ENCODE measurements at places on chromosomes 6 and 20. TPM values are rescaled to one million over a fixed set of nuclear protein-coding genes. Genes with fewer than 3 reads are reported as not detected.
A peak's percentile ranks its signal among the peaks of the same experiment; 100 is the strongest.

ELOVL4 gene
- 0.10 TPM for total RNA-seq

FAM83D gene
- total RNA-seq: 1.7 TPM

DNA sequence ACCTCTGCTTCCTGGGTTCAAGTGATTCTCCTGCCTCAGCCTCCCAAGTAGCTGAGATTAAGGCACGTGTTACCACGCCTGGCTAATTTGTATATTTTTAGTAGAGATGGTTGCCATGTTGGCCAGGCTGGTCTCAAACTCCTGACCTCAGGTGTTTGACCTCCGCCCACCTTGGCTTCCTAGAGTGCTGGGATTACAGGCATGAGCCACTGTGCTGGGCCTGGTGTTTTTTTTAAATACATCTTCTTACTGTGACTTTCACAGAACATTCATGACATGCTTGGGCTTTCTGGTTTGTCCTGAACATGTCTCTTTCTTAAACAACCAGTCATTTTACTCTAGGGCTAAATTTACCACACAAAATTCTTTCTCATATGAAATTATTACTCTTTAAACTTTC lies 34.7 kb upstream of the FAM8A1 start:
- no peak overlapping the region for H3K4me3 ChIP-seq
- no peaks in the 10 kb centered on the region for H3K36me3 ChIP-seq
- H3K4me1 ChIP-seq: no peaks in the 10 kb centered on the region
- H3K27me3 ChIP-seq: no peaks in the 10 kb centered on the region
- DNase-seq: no peak

DNA sequence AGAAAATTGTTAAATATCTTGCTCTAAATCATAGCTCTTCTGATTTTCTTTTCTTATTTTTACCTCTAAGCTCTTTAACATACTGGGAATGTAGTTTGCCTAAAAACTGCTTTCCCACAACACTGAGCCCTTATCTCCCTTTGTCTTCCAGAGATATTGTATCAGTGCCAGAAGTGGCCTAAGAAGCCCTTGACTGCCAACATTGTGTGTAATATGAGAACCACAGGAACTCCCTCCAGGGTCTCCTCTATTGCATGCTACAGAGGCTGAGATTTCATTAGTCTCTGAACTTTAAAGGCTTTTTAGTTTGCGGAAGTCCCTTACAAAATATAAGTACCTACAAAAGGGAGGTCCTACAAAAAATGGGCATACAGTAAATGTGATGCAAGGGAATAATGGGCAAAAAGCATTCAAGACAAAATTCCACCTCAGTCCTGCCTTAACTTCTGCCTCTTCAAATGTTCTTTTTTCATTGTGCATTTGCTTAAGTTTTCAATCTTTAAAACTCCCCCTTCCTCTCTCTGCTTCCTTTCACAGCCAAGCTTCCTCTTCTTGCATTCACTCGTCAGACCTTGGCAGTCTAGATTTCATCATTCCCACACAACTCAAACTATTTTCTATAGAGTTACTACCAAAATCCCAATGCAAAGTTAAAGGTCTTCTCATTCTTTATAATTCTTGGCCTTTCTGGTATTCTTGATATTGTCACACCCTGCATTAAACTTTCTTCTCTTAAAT lies 76.5 kb downstream of the ADGRG6 start:
- no peak for DNase-seq
- no peaks in the 10 kb centered on the region for H3K27me3 ChIP-seq

DNA sequence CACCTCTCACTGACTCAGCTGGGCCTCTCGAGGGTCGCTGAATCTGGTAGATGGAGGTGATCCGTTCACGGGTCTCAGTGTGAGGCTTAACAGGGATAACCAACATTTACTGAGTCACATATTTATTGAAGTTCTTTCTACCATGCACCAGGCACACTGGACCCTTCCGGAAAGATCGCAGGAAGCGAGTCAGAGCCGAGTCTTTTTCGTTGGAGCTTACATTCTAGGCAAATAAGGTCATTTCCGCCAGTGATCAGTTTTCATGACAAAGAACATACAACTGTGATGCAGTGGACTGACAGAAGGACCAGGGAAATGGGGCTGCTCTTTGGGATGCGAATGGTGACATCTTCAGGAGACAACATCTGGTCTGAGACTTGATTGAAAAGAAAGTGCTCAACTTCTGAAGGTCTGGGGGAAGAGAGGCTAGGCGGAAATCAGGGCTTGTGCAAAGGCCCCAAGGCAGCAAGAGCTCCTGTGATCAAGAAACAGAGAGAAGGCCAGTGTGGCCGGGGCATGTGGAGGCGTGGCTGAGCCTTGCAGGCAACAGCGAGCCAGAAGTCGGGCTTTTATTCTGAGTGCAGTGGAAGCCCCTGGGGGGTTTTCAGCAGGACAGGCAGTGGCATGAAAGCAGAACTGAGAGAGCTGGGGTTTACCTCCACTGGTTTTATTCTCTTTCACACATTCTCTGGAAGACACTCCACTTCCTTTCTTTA lies 56.7 kb downstream of the APCDD1L start:
- DNase-seq: peak; percentile 73
- H3K36me3 ChIP-seq: no peaks in the 10 kb centered on the region
- H3K4me3 ChIP-seq: no peak overlapping the region
- peaks cover 3% of the 10 kb centered on the region for H3K27me3 ChIP-seq

DNA sequence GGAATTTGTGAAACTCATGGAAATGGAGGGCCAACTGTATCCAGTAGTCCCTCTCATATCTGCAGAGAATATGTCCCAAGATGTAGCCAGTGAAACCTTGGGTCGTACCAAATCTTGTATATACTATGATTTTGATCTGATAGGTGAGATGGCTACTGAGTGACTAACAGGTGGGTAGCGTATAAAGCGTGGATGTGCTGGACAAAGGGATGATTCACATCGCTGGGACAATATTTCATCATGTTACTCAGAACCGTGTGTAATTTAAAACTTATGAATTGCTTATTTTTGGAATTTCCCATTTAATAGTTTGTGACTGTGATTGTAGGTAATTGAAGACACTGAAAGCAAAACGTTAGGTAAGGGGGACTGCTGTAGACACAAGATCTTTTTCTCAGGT lies 144.1 kb downstream of the SMAP1 start:
- no peak overlapping the region for H3K4me3 ChIP-seq
- H3K27ac ChIP-seq: no peak overlapping the region
- peaks cover 3% of the 10 kb centered on the region for H3K36me3 ChIP-seq
- DNase-seq: no peak
- H3K27me3 ChIP-seq: no peaks in the 10 kb centered on the region

DNA sequence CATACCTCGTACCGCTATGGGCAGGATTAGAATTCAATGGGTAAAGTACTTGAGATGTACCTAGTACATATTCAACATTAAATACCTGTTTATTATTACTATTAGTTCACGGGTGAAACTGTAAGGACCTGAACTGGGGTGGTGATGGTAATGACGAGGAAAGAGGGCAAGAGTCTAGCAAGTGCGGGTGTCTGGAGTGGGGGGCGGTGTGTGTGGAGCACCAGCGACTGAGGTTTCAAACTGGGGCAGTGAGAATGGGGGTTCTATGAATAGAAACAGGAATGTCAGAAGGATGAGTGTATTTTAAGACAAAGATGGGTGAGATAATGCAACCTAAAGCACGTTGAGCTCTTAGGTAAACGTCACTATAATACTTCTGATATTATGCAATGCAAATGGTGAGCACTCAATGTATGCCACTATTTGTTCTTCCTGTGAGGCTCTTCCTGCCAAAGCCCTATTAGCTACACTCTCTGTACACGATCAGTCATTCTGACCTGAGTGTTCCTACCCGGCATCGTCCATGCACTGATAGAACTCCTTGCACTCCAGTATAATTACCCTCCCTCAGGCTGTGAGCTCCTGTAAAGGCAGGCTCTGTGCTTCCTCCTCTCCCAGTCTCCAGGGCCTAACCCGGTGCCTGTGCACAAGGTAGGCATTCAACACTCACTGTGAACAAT lies 55.0 kb downstream of the ALDH5A1 start:
- DNase-seq: no peak
- no peaks in the 10 kb centered on the region for H3K27me3 ChIP-seq
- no peak overlapping the region for H3K27ac ChIP-seq
- no peaks in the 10 kb centered on the region for H3K36me3 ChIP-seq
- H3K4me3 ChIP-seq: no peak overlapping the region

- H3K27ac ChIP-seq: no peak overlapping the region
- no peaks in the 10 kb centered on the region for H3K27me3 ChIP-seq
- no peaks in the 10 kb centered on the region for H3K36me3 ChIP-seq
- no peak overlapping the region for H3K4me3 ChIP-seq
Measured at GRCh38 chr6:3188262-3188661, 30.9 kb upstream of the TUBB2A start.

DNA sequence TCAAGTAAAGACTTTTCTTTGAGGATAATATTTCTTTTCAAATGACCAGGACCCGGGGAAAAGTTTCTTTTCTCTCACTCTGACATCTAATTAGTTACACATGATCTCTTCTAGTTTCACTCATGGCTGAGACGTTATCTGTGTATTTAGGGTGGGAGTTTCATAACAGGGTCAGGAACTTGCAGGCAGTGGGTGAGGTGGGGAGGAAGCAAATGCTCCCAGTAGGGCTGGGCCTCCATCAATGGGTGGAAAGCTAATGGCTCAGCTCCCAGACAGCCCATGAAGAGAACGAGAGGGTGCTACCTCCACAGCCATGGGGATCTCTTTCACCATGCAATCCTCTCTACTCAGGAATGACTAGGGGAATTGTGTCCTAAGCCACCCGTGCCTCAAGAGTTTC lies 119.3 kb downstream of the F13A1 start:
- H3K27me3 ChIP-seq: peaks cover 9% of the 10 kb centered on the region
- H3K36me3 ChIP-seq: no peaks in the 10 kb centered on the region
- no peak for DNase-seq
- no peak overlapping the region for H3K27ac ChIP-seq
- H3K4me3 ChIP-seq: no peak overlapping the region

- H3K27me3 ChIP-seq: no peaks in the 10 kb centered on the region
- no peak overlapping the region for H3K4me3 ChIP-seq
- no peak for DNase-seq
- H3K36me3 ChIP-seq: peaks cover 3% of the 10 kb centered on the region
- H3K27ac ChIP-seq: peak overlapping the region; percentile 93
Measured at GRCh38 chr20:37314617-37315016, 25.2 kb downstream of the MANBAL start.

- H3K36me3 ChIP-seq: no peaks in the 10 kb centered on the region
- H3K27ac ChIP-seq: no peak overlapping the region
- H3K27me3 ChIP-seq: no peaks in the 10 kb centered on the region
- peaks cover 26% of the 10 kb centered on the region for H3K4me1 ChIP-seq
- DNase-seq: no peak
- no peak overlapping the region for H3K4me3 ChIP-seq
Measured at GRCh38 chr6:105897131-105897530, 189.0 kb upstream of the PRDM1 start.

DNA sequence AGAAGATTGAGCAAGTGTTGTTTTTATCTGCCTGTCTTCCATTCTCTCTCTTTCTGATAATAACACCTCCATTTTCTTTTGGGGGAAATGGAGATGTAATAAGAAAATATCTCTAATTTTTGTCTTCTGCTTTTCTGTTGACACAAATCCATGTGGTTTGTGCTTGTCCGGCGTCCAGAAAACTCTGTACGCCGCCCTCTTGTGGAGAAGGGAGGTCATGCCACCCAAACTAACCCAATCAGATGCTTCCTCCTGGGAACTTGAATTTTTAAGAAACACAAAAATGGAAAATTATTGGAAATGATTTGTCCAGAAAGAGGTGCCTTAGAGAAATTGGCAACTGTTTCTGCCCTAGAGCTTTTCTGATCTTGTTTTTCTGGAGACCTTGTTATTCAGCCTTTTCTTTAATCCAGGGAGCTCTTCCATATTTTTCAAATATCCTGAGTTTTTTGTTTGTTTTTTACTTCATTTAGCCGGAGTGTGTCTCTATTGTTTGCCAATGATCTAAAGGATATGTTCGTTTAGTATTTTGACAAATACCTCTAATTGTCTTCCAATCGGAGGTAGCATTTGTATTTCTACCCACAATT lies 17.8 kb upstream of the FNDC1 start:
- no peaks in the 10 kb centered on the region for H3K36me3 ChIP-seq
- DNase-seq: peak; percentile 74
- no peak overlapping the region for H3K4me3 ChIP-seq
- H3K27ac ChIP-seq: no peak overlapping the region

DNA sequence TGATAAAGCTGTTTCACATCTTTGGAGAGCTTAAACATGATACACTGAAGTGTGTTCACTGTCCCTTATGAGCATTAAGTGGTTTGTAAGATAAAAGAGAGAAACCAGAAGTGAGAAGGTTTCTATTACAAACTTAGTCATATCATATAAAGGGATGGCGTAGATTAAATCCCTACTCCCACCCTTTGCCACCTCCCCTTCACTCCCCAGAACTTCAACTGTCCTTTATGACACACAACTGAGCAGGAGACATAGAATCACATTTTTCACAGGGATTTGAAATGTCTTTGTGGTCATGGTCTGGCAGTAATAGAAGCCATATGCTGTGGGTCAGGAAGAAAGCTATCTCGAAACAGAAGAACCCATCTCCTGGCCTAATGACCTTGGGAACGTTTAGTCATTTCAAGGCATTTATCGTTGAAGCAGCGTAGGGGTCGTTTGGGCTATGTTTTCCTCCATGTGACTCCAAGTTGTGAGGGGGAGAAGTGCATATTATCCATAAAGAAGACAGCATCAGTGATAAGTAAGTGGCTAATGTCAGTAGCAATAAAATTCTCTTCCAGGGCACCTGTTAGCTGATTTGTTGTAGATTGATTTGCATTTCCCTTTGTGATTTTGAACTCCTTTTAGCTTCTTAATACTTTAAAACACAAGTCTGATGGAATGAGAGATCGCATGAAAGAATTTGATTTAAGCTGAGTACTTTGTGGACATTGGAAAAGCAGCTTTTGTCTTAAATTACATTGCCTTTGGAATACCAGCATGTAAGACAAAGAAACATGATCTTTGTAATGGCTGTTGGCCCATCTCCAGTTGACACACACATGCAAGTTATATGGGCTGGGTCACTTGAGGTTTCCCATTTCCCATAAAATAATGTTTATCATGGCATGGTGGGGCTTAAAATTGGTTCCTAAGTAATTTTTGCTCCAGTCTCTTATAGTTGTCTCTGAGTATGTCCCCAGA lies 501.5 kb upstream of the FLRT3 start:
- H3K4me3 ChIP-seq: no peak overlapping the region
- no peaks in the 10 kb centered on the region for H3K36me3 ChIP-seq
- no peak overlapping the region for H3K27ac ChIP-seq
- H3K27me3 ChIP-seq: peaks cover 6% of the 10 kb centered on the region

DNA sequence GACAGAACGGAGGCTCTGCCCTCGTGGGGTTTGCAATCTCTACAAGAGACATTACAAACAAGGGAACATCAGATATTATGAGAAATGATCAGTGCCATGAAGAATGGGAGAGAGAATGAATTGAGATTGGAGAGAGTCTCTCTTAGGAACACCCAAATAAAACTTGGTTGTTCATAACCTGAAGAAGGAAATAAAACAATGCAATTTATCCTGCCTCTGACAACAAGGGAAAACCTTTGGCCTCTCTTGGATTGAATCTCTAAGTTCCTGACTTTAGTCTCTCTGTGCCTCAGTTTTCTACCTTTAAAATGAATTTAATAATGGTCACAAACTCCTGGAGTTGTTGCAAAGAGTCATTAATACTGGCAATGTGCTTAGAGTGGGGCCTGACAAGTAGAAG lies 21.1 kb downstream of the PLEKHG1 start:
- H3K4me1 ChIP-seq: peaks cover 92% of the 10 kb centered on the region
- no peak for DNase-seq
- H3K27ac ChIP-seq: peak overlapping the region; percentile 96
- no peak overlapping the region for H3K4me3 ChIP-seq
- H3K27me3 ChIP-seq: no peaks in the 10 kb centered on the region

Measured in B cell (primary cell).